ENCODE measurements at places on chromosomes 13 and 19.

GRCh38 chr19:35940839-35941238 lies 4.7 kb downstream of the LRFN3 start:
- no peak for DNase-seq

GRCh38 chr13:67062160-67062559 lies 168.0 kb downstream of the PCDH9 start:
- no peak for DNase-seq

GRCh38 chr19:37082307-37082706 lies 4.1 kb downstream of the ZNF420 start:
- no peak for DNase-seq

GRCh38 chr13:21318891-21319532 lies 140.1 kb downstream of the ZDHHC20 start:
- no peak for DNase-seq

DNA sequence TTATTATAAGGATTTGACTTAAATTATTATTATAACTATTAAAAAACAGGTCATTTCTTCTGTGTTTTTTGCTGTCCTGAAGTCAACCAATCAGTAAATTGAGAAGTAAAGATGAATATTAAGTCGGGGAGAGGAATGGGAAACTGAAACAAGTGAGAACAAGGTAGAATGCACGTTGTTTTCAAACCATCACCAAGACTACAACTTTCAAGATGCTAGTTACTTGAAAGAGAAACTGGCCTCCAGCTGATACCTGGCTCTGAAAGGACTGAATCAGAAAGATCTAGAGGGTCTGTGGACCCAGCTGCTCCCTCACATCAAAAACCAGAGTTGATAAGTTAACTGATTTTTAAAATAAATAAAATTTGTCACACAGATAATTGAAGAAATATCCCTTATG lies 1301.5 kb upstream of the ATXN8OS start:
- no peak for DNase-seq

- DNase-seq: no peak
Observed at GRCh38 chr13:63433546-63434150, 2018.0 kb upstream of the PCDH20 start.
